ENCODE measurements at places on chromosomes 12 and 14.
A peak's percentile ranks its signal among the peaks of the same experiment; 100 is the strongest.

DNA sequence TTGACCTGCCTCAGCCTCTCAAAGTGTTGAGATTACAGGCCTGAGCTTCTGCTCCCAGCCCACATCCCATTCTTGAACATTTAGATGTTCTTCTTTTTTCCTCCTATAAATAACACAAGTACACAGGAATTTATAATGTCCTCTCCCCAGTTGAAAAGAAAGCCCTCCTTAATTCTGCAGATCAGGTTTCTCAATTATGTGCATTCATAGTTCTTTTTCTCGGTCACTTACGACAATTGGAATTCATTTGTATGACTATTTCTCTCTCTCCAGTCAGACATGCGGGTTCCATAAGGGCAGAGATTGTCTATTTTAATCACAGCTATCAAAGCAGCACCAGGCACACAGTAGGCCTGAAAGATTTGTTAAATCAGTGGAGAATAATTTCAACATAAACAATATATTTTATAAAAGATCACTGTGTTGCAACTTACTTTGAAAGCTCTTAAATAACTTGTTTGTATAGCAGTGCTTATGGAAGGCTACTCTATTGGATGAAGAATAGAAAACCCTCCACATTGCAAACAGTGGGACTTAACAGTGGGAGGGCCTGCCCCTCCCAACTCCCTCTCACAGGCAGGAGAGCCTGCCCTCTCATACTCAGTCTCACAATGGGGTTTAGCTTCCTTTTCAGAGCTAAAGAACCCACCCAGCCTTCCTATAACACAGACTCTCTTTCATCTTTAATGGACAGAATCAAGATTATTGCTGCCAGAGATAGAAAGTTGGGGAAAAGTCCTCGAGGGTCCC lies 84.1 kb upstream of the TRAF3 start:
- no peak for DNase-seq

DNA sequence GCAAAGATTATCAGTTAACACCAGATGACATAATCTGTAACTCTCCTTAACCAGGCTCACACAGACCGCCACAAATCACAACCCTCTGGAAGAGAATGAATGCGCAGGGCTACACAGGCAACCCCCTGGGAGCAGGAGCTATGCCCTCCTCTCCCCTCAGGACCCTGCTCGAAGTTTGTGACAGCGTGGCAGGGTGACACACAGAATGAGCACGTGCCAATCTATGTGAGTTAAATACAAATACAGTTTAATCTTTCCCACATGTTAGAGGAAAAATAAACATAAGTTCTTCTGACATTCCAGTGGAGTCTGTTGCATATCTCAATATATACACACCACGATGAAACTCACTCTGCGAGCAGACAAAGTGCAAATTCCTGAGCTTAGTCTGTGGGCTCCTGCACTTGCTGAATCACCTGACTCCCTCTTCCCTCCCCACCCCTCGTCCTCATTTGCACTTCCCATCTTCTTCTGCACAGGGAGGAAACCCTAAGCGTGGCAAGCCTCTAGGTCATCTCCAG lies 37.6 kb downstream of the BCAT1 start:
- DNase-seq = no peak

GRCh38 chr12:24561411-24561871 lies 387.5 kb downstream of the BCAT1 start:
- DNase-seq = no peak

- DNase-seq = no peak
These were observed 239.0 kb downstream of the CPNE8 start for GRCh38 chr12:38666425-38666824.

GRCh38 chr14:94998685-94999084 lies 158.6 kb downstream of the DICER1 start:
- no peak for DNase-seq

DNA sequence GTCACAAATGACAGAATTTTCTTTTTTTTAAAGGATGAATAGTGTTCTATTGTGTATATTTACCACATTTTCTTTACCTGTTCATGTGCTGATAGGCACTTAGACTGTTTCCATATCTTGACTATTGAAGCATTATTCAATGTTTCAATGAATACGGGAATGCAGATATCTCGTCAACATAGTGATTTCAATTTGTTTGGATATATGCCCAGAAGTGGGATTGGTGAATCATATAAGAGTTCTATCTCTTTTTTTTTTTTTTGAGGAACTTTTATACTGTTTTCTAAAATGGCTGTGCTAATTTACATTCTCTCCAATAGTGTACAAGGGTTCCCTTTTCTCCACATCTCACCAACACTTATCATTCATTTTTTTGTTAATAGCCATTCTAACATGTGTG lies 97.9 kb upstream of the FAR2 start:
- DNase-seq = no peak

DNA sequence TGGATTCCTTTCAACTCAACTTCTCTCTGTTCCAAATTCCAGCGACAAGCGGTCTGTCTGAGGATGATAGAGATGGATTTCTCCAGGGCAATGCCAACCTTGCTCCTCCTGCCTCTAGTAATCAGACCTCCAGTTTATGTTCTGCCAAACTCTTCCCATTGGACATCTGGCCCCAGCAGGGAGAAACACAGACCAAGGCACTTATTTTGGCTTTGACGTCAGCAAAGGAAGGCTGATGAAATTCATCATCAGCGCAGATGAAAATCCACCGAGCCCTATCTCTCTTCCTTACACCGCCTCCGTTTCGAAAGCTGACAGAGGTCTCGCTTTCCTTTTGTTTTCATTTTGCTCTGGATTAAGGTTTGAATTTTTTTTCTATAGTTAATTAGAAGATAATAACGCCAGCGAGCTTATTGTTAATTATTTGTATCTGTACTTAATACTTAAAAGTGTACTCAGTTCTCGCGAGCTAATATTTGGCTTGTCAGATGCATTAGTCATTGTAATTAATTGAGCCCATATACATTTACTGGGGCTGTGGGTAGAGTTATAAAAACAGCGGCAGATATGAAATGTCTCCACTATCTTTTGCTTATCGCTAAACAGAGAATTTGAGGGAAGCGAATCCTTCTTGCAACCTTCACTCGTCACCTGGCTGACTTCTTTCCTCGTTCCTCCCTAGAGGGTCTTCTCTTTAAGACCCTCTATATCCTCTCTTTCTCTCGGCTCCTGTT lies 35.9 kb upstream of the MED13L start:
- no peak for DNase-seq

DNA sequence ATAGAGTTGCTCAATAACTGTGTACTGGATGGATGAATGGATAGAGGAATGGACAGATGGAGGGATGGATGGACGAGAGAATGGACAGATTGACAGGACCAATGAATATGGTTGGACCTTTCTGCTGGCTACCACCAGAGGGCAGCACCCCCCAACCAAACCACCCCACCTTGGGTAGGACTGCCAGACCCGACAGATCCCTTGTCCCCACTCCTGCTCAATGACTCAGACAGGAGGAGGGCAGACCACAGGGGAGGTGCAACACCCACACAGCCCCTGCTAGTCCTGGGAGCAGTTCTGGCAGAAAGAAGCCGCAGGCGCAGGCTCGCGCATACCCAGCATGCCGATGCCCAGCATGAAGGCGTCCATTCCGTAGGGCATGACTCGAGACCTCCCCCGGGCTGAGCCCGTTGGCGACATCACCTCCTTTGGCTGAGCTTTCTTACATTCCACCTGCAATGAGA lies 12.4 kb downstream of the MSI1 start:
- DNase-seq = no peak

- DNase-seq = no peak
These were observed 113.0 kb downstream of the MED13L start for GRCh38 chr12:116164250-116165035.

DNA sequence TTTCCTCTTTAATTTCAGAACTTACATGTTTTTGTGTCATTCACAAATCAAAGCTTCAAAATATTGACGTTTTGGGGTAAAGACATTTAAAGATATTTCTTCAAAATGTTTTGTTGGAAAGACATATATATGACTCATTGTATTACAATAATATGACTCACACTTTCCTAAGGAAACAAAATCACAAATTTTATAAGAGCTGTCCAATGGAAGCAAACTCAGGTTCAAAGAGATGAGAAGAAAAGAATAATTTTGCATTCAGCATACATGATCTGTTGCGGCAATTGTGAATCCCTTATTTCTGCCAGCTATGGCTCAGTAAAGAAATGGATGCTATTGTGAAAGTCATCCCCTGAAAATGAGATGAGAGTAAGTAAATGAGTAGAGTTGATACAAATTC lies 82.7 kb downstream of the GRIP1 start:
- DNase-seq = no peak

GRCh38 chr14:37198273-37198598 lies 499 bp downstream of the MIPOL1 start:
- DNase-seq = no peak

GRCh38 chr12:119415714-119416113 lies 81.2 kb downstream of the CCDC60 start:
- no peak for DNase-seq

- DNase-seq = no peak
These were observed 723.4 kb upstream of the MDGA2 start for GRCh38 chr14:48398675-48399282.

GRCh38 chr12:42705863-42706262 lies 116.3 kb upstream of the PRICKLE1 start:
- no peak for DNase-seq

GRCh38 chr14:76420827-76421226 lies 44.9 kb downstream of the ESRRB start:
- DNase-seq = no peak

DNA sequence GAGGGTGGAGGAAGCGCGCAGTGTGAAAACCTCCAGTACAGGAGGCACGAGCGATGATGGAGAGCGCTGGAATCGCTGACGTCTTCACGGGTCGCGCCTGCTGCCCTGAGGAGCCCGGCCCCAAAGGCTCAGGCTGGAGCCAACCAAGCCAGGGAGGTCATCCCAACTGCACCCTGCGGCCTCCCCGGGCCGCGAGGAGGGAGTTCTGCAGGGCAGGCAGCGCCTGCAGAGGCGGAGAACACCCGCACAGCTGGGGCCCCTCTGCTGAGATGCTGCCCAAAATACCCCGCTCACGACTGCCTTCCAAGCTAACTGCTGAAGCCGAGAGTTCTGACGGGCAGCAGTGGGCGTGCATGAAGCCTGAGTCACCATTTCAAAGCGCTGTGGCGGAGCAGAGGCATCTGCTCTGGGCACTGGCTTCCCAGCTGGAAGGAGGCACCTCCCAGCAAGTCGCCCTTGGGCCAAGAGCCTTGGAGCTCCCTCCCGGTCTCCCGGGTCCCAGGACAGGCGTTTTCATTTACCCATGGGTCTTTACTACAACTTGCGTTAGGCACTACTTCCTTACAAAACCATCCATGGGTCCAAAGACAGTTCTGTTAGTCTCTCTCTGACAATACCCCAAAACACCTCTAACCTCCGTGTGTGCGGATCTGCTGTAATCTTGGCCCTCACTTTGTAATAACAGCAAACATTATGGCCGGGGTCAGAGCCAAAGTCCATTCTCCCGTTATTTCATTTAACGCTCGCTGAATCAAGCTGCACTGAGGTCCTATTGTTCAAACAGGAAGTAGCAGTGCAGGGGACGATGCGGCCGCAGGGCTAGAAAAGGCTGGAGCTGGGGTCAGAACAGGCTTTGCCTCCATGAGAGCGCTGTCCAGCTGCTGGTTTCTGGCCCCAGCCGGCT lies 60.1 kb upstream of the RIMBP2 start:
- DNase-seq = no peak

- no peak for DNase-seq
These were observed 14.9 kb downstream of the LTA4H start for GRCh38 chr12:96020314-96021003.

- no peak for DNase-seq
These were observed 35.0 kb downstream of the ERH start for GRCh38 chr14:69363055-69363454.

GRCh38 chr14:75905147-75905904 lies 76.5 kb downstream of the TGFB3 start:
- no peak for DNase-seq

GRCh38 chr12:16590645-16591044 lies 15.3 kb downstream of the LMO3 start:
- no peak for DNase-seq

DNA sequence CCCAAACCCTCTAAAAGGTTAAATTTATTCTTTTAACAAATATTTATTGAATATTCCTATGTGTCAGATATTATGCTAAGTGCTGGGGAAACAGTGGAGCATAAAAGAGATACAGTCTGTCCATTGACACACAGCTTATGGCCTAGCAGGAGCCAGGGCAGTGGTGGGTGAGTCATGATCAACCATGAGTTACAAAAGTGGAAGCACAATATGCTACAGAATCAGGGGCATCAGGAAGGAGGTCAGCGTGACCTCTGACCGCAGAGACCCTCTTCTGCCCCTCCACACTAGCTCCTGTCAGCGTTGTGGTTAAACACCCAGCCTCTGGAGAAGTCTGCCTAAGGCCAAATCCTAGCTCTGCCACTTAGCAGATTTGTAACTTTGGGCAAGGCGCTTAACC lies 4.7 kb upstream of the PPP1R1A start:
- DNase-seq = no peak

- DNase-seq = no peak
These were observed 144.1 kb upstream of the BTG1 start for GRCh38 chr12:92289629-92290349.

DNA sequence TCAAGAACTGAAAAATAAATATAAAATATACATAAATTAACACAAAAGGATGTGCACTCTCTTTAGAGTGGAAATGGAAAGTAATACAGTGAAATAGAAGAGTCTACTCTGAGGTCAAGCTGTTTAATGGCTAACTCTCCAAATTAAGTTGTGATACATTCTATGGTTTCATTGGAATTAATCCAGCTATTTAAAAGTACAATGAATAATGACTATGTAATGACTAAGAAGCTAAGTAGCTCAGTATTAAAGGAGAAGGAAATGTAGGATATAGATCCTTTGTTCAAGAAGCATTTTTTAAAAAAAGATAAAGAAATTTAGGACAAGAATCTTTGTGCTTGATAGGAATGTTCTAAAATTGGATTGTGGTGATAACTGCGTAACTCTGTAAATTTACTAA lies 85.3 kb downstream of the LRP6 start:
- no peak for DNase-seq

DNA sequence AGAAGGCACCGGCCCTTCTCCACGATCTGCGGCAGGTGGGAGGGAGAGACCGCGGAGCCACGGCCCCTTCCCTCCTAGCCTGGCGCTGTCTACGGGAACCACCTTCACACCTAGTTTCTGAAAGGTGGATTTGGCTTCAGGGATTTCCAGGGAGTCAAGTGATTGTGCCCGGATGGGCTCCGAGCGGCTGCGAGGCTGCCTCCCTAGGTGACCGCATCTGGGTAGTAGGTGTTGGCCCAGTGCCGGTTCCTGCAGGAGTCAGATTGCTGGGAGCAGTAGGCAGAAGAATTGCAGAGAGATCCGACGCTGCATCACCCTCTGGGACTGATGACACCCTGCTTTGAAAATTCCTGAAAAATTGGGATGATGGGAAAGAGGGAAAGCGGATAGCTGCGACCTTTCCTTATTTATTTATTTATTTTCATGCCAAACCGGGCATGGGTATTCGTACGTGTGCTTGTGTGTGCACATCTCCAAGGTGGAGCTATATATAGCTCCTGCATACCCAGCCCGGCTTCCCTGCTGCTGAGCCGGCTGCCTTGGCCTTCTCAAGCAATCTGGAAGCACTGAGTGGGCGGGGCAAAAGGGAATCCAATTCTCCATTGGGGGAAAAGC lies 1.1 kb downstream of the CNTN1 start:
- DNase-seq = peak; percentile 64

- DNase-seq = no peak
These were observed 10.1 kb downstream of the KRT71 start for GRCh38 chr12:52542785-52543318.

GRCh38 chr12:126627596-126627995 lies 1562.4 kb downstream of the AACS start:
- no peak for DNase-seq
